ENCODE measurements at places on chromosomes 11 and 22. TPM values are rescaled to one million over a fixed set of nuclear protein-coding genes. Genes with fewer than 3 reads are reported as not detected.

SCGB1D2 gene
- not detected for total RNA-seq

CLNS1A gene
- 177 TPM for total RNA-seq

KRTAP5-7 gene
- 0.95 TPM for total RNA-seq

PRODH gene
- total RNA-seq = 2.6 TPM

PANX3 gene
- not detected for total RNA-seq

MAP6 gene
- total RNA-seq = 7.9 TPM

SUSD2 gene
- 17.6 TPM for total RNA-seq

KCNK4 gene
- total RNA-seq = 0.61 TPM

RAD9A gene
- 20.2 TPM for total RNA-seq

THY1 gene
- 88.9 TPM for total RNA-seq

DNA sequence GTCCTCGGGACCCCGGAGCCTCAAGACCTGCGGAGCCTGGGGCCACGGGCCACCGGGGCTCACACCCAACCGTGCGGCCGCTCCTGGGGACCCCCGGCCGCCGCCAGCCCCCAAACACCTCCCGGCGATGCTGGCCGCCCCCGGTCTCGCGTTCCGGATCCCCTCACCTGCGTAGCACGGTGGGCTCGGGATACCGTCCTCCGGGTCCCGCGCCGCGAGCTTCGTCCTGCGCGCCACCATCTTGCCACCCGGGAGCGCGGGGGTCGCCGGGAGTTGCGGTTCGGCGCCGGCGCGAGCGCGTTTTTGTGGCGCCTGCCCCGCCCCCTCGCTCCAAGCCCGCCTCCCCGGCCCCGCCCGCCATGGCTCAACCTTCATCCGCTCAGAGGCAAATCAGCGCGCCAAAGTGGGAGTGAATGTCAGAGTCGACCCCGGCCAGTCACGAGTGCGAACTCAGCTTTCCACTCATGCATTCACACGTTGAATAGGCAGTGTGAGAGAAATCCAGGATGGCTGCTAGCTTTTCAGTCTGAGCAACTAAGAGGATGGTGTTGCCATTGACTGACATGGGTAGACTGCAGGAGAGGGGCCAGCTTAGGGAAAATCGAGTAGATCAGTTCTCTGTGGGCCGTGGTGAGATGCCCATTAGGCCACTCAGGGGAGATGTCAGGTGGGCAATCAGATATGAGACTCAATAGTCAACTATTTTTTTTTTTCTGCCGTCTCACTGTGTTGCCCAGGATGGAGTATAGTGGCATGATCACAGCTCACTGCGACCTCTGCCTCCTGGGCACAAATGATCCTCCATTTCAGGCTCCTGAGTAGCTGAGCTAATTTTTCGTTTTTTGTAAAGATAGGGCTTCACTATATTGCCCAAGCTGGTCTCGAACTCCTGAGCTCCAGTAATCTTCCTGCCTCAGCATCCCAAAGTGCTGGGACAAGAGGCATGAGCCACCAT is 28.3 kb downstream of the SERHL2 start:
- DNase-seq = peak; percentile 75

DNA sequence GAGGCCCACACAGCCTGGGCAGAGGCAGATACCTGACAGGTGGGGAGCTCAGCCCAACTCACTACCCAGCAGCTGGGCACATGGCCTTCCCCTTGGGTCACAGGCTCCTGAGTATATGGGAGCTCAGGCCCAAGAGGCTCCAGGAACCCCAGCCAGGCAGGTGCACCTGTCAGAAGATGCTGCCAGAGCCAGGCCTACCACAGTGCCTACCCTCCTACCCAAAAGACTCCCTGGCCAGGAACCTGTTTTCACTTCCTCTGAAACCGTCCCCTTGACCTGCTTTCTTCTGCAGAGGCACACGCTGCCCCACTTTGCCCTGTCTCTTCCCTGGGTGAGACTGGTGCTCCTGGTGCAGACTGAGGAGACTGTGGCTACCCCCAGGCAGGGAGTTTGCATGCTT is 2.9 kb downstream of the CHID1 start:
- DNase-seq = no peak

GRCh38 chr11:70716986-70717775 is 318.9 kb downstream of the CTTN start:
- no peak for DNase-seq

- DNase-seq = no peak
Measured at GRCh38 chr22:30885591-30885990, 83.0 kb downstream of the MORC2 start.

GRCh38 chr11:40816976-40817375 is 642.5 kb downstream of the LRRC4C start:
- DNase-seq = no peak

DNA sequence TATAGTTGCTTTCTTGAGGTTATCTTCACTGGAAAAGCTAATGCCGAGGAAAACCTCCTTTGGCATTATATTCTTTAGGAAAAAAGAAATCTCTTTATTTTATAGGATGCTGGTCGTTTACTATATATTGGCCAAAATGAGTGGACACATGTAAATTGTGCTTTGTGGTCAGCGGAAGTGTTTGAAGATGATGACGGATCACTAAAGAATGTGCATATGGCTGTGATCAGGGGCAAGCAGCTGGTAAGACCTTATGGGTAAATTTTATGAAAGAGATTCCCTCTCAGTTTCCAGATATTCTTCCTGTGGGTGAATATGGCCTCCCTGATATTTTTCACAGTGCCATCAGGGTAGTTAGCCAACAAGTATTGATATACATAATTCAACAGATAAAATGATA is 29.4 kb upstream of the TTC36 start:
- DNase-seq = no peak

GRCh38 chr11:1894759-1895158 is 3.1 kb upstream of the PRR33 start:
- DNase-seq = no peak

- no peak for DNase-seq
Measured at GRCh38 chr11:35173011-35173511, 34.1 kb downstream of the CD44 start.

DNA sequence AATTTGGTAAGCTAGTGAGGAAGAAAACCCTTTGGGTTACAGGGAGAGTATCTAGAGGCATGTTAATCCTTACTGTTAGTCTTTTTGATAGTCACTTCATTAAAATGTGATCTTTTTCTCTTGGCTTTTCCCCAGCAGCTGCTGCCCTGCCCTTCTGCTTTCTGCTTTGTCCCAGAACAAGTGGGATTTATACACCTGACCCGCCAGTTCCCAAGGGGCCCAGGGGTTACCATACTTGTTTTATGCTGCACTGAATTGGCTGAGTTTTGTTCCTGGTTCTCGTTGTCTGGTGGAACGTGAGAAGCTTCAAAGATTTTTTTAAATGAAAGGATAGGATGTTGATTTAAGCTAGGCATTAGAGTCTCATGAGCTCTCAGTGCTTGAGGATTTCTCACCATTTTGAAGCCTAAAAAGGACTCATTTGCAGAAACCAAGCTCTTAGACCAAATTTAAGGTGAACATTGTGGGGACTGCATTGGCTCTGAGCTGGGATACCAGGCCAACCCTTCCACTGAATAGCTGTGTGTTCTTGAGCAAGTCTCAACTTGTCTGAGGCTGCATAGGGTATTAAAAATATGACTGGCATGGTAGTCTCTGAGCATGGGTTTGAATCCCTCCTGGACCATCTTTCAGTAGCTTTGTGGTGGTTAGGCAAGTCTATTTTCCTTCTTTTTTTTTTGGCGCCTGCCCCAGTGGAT is 6.6 kb downstream of the LIMK2 start:
- DNase-seq = no peak

DNA sequence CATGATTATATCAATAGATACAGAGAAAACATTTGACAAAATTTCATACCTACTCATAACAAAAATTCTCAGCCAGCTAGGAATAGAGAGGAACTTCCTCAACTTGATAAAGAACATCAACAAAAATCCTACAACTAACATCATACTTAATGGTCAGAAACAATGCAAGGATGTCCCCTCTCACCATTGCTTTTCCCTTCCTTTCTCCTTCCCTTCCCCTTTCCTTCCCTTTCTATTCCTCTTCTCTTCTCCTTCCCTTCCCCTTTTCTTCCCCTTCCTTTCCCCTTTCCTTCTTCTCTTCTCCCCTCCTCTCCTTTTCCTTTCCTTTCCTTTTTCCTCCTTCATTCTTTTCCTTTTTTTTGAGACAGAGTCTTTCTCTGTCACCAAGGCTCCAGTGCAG is 418.3 kb upstream of the B3GAT1 start:
- no peak for DNase-seq

GRCh38 chr11:92843455-92843854 is 126.0 kb upstream of the MTNR1B start:
- no peak for DNase-seq

GRCh38 chr11:21321530-21321929 is 652.1 kb downstream of the NELL1 start:
- no peak for DNase-seq

DNA sequence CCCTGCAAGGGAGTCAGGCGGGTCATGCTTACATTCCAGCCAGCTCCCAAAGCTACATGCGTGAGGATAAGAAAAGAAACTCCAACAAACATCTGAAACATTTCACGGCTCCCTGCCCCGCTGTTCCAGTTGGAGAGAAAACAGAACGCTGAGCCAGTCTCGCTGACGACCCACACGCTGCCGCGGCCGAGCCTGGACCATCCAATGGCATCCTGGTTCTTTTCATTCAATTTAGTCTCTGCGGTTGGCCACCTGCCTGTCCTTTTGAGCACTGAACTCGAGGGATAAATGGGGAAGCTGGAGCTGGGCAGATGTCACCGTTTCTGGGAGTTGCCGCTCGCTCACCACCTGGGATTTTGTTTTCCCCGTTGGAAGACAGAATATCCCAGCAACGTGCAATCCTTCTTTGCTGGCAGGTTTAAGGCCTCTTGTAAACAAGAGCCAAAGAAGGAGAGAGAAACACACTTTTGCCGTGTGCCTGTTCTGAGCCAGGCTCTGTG is 45.3 kb upstream of the SHISAL1 start:
- DNase-seq = peak; percentile 77

GRCh38 chr11:37786214-37786755 is 1188.2 kb upstream of the RAG2 start:
- DNase-seq = no peak
